SK-N-DZ (cell line): ENCODE measurements at places on chromosomes 12 and 14.
A peak's percentile ranks its signal among the peaks of the same experiment; 100 is the strongest.

- DNase-seq: no peak
Measured at GRCh38 chr14:66543996-66544395, 36.0 kb downstream of the GPHN start.

- DNase-seq: no peak
Measured at GRCh38 chr14:104424406-104425072, 155.0 kb upstream of the C14orf180 start.

- peak; percentile 31 for DNase-seq
Measured at GRCh38 chr14:104157016-104157928, 18.9 kb downstream of the KIF26A start.

GRCh38 chr12:39464976-39465695 is 22.2 kb upstream of the KIF21A start:
- DNase-seq: peak; percentile 33

DNA sequence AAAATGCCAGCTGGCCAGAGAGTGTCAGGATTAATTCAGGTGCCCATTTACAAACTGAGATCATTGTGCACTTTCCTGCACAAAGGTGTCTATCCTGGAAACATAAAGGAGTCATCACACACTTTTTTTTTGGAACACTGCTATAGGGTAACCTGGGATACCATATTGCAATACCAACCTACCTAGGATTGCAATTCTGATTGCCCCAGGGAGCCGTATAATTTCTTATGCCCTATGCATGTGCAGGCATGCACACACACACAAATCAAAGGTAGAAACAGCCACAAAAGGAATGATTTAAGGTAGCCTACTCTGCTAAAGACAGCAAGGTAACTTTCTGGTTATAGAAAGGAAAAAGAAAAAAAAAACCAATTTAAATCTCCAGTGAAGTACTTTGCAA is 285.3 kb upstream of the KITLG start:
- DNase-seq: no peak

- no peak for DNase-seq
Measured at GRCh38 chr14:90344331-90345238, 12.8 kb upstream of the NRDE2 start.

DNA sequence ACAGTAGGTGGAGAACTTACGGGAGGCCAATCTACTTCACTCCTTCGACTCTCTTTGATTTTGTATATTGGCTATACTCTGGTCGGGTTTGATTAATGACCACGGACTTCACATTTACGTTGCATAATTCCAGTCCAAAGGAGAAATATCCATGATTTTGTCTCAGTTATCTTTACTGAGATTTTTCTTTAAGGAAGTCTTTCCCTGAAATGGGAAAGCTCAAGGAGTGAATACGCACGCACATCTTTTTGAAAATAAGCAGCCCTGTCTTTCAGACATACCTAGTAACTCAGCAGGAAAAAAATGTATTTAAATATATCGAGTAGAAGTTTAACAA is 5.7 kb upstream of the ALX1 start:
- no peak for DNase-seq

DNA sequence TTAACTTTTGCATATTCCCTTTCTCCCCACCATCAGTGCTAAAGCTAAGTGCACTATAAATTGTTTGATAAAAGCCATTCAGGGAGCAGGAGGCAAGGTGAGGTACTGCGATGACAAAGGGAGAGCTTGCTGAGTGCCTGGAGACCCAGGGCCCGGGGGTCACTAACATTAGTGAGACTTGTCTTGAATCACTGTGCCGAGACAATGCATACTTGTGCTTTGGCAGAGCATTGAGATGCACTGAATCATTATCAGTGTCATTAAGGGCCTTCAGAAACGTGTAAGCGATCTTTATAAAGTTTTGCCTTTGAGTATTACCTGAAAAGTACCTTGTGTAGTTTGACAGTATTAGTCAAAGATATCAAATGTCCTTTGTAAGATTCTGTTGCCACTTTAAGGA is 447.5 kb downstream of the PCNX1 start:
- DNase-seq: no peak

GRCh38 chr14:75614179-75614578 is 35.8 kb downstream of the FLVCR2 start:
- no peak for DNase-seq

DNA sequence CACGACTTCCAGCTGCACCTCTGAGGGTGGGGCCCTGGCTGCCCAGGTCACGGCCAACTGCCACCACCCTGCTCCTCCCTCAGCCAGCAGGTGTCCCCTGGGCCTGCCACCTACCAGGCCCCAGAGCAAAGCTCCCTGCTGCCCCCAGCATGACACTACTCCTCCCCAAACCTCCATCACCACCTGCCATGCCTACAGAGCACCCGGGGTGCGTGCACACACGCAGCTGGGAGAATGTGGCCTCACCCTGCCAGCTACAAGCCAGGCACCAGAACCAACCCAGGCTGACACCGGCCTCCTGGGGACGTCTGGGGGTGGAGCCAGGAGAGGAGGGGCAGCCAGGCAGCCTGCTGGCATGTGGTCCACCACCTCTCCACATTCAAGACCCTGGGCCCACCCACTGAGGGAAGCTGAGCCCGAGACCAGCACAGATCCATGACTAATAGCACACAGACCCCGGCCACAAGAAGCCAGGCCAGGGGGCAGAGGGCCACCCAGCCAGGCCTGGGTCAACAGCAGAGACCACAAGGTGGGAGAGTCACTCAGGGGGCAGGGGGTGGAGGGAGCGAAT is 3.4 kb downstream of the JAG2 start:
- no peak for DNase-seq

- no peak for DNase-seq
Measured at GRCh38 chr14:74299061-74299545, 3.6 kb downstream of the ABCD4 start.

GRCh38 chr12:4813741-4814140 is 93.5 kb downstream of the GALNT8 start:
- no peak for DNase-seq

DNA sequence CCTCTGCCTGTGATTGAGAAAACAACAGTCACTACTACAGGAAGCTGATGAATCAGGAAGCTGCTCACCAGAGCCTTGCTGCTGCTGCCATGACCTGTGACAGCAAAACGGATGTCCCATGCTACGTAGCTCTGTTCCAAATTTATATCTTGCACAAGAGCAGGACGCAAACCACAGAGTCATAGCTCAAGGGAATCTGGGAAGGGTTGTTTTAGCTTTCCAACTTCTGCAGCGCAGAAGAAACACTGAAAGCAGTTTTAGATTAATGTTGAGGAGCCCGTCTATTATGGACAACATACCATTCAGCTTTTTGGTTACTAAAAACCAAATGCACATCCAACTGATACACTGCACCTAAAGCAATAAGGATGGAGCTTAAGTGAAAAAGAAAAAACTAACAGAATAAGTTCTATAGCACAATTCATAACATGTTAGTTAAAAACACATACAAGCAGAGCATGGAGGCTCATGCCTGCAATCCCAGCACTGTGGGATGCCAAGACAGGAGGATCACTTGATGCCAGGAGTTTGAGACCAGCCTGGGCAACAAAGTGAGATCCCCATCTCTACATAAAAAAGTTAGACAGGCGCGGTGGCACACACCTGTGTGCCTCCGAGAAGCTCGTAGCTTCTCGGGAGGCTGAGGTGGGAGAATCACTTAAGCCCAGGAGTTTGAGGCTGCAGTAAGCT is 1.7 kb upstream of the ANKRD33 start:
- DNase-seq: no peak

- DNase-seq: peak; percentile 57
Measured at GRCh38 chr12:122969676-122970075, 3.4 kb upstream of the ABCB9 start.

- DNase-seq: no peak
Measured at GRCh38 chr12:75943730-75944096, 87.9 kb downstream of the PHLDA1 start.

DNA sequence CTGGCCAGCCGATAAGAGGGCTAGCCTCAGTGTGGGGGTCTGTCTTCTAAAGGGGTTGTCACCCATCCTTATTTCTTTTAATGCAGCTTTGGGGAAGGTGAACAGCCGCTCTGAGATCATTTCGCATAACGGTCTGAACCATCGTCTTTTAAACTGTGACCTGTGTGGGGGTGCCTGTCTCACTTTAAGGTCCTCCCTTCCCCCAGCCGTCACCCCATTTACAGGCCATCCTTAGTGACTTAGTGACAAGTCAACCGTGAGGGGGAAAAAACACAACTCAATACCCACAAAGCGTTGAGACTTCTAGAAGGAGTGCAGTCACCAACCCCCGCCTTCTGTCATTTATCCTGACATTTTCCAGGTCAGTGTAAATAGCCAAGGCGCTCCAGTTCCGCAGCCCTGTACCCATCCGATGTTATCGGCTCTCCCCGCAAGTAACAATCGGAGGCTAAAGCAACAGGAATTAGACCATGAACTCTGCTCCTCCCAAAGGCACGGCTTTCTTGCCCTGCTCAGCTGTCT is 505 bp upstream of the DENND5B start:
- peak; percentile 96 for DNase-seq

GRCh38 chr12:32533971-32534590 is 134.7 kb downstream of the FGD4 start:
- DNase-seq: no peak

DNA sequence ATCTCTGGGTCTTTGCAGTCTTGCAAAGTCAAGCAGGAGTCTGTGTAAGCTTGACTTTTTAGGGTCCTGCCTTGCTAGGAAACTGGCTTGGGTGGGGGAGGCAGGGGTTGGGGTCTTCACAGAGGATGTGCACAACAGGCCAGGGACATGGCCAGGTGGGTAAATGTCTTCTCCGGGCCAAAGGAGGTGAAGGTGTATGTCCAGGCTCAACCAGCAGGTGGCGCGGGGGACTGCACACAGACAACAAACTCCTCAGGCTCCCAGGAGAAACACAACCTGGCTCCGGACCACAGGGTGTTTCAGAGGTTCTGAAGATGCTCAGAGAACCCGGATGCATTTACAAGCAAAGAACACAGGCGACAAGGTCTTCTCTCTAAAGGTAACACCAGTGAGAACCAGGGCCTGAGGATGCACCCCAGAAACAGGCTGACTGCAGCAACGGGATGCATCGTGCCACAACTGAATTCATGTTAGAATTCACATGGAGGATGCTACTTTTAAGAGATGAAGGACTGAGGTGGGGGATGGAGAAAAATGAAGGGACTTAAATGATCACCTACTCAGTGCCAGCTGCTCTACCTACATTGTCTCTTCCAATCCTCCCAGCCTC is 56.0 kb downstream of the PLEKHG3 start:
- DNase-seq: peak; percentile 63

DNA sequence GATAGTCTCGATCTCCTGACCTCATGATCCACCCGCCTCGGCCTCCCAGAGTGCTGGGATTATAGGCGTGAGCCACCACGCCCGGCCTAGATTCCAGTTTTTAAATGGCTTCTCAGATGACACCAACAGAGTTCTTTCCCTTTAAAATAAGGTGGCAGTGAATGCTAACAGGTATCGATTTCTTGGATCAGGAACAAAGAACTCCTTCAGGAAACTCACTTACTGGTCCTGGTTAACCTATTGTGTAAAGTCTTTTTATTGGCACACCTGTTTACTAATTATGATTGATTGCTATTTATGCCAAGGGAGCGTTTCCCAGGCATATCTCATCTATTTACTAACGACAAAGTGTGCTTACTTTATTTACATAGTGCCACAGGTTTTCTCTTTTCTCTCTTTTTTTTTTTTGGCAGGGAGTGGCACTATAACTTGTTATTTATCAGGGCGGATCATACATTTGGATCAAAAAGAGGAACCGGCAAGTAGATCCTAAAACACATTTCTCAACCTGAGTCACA is 89.7 kb downstream of the GLT1D1 start:
- no peak for DNase-seq

- DNase-seq: no peak
Measured at GRCh38 chr12:101567918-101568317, 26.9 kb upstream of the MYBPC1 start.

DNA sequence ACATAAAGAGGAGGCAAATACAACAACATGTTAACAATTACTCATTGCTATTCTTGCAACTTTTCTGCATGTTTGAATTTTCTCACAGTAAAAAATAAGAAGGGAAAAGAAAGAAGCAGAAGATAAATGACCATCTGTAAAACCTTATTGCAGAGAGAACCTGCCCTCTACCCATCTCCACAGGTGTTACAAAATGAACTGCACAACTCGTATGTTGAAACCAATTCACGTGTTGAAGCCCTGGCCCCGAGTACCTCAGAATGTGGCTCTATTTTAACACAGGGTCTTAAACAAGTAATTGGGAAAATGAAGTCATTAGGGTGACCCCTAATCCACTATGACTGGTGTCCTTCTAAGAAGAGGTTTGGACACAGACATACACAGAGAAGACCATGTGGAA is 39.5 kb downstream of the FOXN3 start:
- DNase-seq: no peak

GRCh38 chr12:123041811-123042655 is 61.6 kb downstream of the ARL6IP4 start:
- peak; percentile 34 for DNase-seq

- DNase-seq: no peak
Measured at GRCh38 chr12:66603461-66603860, 75.4 kb downstream of the GRIP1 start.

GRCh38 chr12:2891240-2892053 is 756 bp downstream of the TULP3 start:
- peak; percentile 72 for DNase-seq

GRCh38 chr14:20873370-20874177 is 17.6 kb upstream of the RNASE3 start:
- peak; percentile 8 for DNase-seq

GRCh38 chr14:95536036-95536593 is 1.3 kb downstream of the GLRX5 start:
- DNase-seq: no peak

GRCh38 chr14:97970222-97970621 is 1173.0 kb downstream of the VRK1 start:
- DNase-seq: no peak

GRCh38 chr12:27277846-27278260 is 33.8 kb downstream of the STK38L start:
- DNase-seq: no peak

GRCh38 chr14:105171004-105171673 is 2.6 kb upstream of the JAG2 start:
- no peak for DNase-seq

DNA sequence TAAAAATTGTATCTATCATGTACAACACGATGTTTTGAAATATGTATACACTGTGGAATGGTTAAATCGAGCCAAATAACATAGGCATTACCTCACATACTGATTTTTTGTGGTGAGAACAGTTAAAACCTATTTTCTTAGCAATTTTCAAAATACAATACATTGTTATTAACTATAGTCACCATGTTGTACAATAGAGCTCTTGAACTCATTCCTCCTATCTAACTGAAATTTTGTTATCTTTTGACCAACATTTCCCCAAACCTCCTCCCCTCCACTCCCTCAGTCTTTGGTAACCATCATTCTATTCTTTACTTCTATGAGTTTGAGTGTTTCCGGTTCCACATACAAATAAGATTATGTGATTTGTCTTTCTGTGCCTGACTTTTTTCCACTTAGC is 6.8 kb upstream of the SLC38A2 start:
- no peak for DNase-seq

DNA sequence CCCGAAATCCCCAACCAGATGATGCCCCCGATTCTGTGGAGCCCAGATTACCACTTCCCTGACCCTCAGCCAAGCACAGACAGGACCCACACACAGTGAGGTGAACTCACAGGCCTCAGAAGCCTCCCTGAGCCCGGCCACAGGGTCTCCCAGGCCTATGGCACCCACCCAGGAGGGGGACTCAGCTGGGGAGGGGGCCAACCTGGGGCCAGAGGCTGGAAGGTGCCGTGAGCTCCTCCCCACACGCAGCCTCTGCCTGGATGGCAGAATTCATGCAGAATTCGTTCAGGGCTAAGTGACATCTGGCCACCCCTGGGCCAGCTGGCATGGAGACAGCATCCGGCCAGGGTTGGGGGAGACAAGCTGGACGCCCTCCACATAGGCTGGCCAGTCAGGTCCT is 11.8 kb downstream of the TMEM179 start:
- DNase-seq: no peak
